Sigmoid colon (tissue), 7 donors: ENCODE measurements at places on chromosomes 6 and 20. TPM values are rescaled to one million over a fixed set of nuclear protein-coding genes. Genes with fewer than 3 reads are reported as not detected.

DNA sequence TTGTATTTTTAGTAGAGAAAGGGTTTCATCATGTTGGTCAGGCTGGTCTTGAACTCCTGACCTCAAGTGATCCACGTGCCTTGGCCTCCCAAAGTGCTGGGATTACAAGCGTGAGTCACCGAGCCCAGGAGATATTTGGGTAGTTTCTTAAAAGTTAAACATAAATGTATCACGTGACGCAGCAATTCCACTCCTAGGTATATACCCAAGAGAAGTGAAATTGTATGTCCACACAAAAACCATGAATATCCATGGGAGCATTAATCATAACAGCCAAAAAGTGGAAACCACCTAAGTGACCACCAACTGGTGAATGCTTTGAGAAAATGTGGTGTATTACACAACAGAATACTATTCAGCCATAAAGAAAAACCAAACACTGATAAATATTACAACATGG, 164.8 kb downstream of the MRPL14 start:
- no peak for DNase-seq
- no peak overlapping the region for H3K27ac ChIP-seq
- no peaks in the 10 kb centered on the region for H3K36me3 ChIP-seq

GRCh38 chr6:7701212-7701834, 24.6 kb upstream of the BMP6 start:
- H3K4me3 ChIP-seq, result no peak overlapping the region
- no peak for DNase-seq

GRCh38 chr6:90151576-90152422, 144.8 kb downstream of the BACH2 start:
- H3K4me3 ChIP-seq, result no peak overlapping the region
- no peak for DNase-seq
- no peaks in the 10 kb centered on the region for H3K36me3 ChIP-seq
- H3K4me1 ChIP-seq, result no peaks in the 10 kb centered on the region

DNA sequence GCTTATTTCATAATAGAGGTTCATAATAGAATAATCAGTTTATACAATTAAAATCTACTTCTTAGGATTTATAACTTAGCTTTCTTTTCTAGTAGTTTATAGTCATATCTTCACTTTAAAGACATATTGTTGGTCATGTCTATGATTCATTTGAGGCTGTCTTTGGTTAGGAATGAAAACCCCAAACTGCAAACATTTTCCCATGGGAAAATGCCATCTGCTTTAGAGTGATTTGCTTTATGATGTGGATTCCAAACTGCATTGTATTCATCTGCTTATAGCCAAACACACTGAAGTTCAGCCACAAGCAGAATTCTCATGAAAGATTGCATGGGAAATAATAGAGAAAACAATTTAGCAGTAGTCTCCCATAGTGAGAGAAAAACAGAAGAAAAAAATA, 128.0 kb downstream of the RFPL4B start:
- H3K4me3 ChIP-seq, result no peak overlapping the region
- DNase-seq, result no peak
- no peak overlapping the region for H3K27ac ChIP-seq
- H3K27me3 ChIP-seq, result no peaks in the 10 kb centered on the region
- H3K36me3 ChIP-seq, result no peaks in the 10 kb centered on the region

GRCh38 chr6:121055572-121056163, 278.6 kb downstream of the TBC1D32 start:
- no peak for DNase-seq
- no peaks in the 10 kb centered on the region for H3K36me3 ChIP-seq
- H3K27me3 ChIP-seq, result no peaks in the 10 kb centered on the region

DNA sequence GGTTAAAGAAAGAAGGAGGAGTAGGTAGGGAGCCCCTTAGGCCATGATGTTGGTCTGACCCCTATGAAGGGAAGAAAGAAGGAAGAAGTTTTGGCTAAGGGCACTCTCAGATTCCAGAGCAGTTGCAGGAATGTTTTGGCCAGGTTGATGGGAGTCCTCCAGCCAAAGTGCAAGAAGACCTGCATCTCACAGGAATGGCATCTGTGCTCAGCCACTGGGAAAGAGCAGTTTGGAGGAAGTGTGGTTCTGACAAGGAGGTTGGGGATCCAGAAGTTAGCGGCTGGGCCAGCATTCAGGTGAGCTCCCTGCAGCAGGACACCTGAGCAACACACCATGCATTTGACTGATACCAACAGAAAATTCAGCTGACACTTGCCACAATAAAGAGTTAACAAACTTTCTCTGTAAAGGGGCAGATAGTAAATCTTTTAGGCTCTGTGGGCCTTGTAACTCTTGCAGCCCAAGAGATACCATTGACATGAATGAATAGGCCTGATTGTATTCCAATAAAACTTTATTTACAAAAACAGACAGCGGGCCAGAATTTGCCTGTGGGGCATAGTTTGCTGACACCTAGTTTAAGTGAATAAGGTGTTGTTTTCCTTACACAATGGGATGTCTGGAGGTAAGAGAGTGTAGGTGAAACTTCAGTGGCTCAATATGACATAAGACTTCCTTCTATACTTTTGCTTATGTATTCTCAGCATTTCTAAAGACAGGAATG, 71.0 kb downstream of the EDN1 start:
- H3K27ac ChIP-seq, result no peak overlapping the region
- H3K4me1 ChIP-seq, result no peaks in the 10 kb centered on the region
- no peaks in the 10 kb centered on the region for H3K36me3 ChIP-seq
- H3K4me3 ChIP-seq, result no peak overlapping the region
- H3K27me3 ChIP-seq, result no peaks in the 10 kb centered on the region
- DNase-seq, result no peak

DNA sequence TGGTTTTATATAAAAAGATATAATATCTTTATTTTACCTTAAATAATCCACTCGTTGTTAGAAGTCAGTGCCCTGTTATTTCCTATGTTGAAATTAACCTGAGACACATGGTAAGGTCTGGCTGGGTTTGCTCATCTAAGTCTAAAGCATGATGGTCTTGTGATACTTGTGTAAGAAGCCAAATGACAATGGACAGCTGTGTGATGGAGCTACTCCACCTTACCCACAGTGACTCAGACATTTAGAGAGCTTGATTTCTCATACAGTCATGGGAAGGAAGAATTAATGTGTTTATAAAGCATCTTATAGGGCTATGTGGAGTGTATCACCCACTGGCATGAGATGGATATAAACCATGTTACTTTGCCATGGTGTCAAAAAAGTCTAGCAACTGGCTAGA, 11.7 kb downstream of the CTCFL start:
- no peaks in the 10 kb centered on the region for H3K27me3 ChIP-seq
- DNase-seq, result no peak
- H3K27ac ChIP-seq, result no peak overlapping the region
- no peaks in the 10 kb centered on the region for H3K4me1 ChIP-seq
- no peaks in the 10 kb centered on the region for H3K36me3 ChIP-seq
- no peak overlapping the region for H3K4me3 ChIP-seq

The NKAIN2 gene
- 1.1 TPM for total RNA-seq

The KIF13A gene
- total RNA-seq, result 58.2 TPM

The ATRN gene
- 16.1 TPM for total RNA-seq
